ENCODE measurements at places on chromosomes 11 and 22.

- DNase-seq, result no peak
Observed at GRCh38 chr11:85811624-85812023, 683 bp upstream of the SYTL2 start.

DNA sequence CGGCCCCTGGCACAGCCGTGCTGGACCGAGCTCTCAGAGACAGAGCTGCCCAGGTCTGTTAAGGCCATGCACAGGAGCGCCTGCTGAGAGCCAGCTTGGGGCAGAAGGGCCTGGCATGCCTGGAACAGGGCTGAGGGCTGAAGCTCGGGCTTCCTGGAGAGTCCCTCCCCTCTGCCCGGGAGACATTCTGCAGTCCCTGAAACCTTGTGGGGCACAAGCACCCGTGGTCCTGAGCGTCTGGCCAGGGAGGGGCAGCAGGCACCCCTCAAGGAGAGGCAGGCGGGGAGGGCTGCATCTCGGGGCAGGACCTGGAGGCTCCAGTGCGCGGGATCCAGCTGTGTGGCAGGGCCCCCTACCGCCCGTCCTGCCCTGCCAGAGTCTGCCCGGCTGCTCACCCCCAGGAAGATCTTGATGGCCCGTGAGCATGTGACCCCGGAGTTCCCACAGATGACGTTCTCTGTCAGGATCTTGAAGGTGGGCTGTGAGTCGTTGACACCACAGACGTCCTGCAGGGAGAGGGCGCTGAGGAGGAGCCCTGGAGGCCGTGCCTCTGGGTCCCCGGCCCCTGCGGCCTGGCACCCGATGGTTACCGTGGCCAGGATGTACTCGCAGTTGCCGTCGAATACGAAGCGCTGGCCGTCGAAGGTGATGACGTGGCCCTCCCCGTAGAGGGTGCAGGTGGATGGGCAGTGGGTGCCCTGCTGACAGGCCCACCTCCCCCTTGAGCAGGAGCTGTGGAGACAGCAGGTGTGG is 10.9 kb downstream of the MUC6 start:
- DNase-seq, result no peak

DNA sequence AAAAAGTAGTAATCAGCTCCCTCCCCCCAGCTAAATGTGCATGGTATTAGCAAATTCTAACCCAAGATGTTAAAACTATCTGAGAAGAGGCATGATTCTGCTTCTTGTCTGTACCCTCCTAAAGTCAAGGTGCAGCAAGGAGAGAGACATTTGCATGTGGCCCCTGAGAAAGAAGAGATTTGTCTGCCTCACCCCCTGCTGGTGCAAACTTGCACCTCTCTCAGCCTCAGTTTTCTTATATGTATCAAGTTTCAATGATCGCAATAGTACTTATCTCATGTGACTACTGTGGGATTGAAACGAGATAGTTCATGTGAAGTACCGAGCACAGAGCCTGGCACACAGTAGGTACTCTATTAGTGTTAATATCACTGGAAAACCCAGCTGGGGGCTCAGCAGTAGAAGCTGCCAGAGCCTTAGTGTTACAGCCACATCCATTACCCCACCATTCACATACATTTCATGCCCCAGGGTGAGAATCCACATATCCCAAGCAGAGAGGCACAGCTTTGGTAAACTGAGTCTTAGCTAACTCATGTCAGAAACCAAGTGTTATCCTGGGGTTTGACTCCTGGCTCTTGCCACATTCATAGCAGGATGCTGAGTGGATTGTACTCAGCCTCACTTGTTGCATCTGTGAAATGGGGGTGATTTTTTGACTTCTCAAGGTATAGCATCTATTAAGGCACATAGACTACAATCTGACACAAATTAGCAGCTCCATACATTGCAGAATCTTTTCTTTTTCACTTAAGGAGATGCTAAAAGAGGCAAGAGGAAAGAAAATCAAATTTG is 24.9 kb downstream of the CD44 start:
- DNase-seq, result no peak

DNA sequence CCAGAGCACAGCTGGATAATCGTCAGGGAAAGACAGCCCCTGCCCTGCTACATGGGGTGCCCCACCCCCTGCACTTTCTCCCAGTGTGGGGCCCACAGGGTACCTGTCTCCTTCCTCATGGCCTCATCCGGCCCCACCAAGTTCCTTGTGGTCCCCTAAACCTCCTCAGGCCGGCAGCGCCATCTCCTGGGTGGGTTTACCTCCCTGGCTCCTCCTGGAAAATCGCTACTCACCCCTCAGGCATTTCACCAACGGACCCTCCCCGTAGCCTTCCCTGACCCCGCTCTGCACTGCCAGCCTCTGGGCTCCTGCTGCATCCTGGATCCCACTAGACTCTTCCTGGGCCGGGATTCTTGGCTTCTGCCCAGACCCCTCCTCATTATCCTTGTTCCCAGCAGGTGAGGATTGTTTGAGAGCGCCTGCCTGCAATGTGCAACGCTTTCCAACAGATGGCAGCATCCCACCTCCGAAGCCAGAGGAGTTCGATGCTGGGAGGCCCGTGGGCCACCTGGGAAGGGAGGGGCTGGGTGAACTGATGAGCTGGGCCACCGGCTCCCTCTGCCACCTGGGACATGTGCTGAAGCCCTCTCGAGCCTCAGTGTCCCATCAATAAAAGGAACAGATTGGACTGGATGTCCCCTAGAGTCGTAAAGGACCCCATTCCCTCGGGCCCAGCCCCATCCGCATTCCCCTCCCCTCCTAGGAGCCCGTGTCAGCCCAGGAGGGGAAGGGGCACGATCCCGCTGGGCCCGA is 44.2 kb upstream of the TTLL12 start:
- DNase-seq, result no peak

DNA sequence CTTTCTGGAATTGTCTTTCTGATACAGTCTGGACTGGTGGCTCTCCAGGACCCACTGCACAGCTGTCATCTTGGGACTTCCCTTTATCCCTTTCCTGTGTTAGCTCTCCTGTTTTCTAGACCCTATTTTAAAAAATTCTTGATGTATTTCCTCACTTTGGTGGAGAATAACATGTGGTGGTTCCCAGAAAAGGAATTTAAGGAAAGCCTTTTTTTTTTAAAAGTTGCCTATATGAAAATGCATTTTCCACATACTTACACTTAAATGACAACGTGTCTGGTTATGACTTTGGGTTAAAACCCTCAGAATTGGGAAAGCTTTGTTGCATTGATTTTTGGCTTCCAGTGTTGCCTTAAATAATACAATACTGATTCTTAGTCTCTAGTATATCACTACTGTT is 400.7 kb downstream of the TMEM135 start:
- no peak for DNase-seq

All from T1000 (cell line).